ENCODE measurements at places on chromosomes 2 and 18. TPM values are rescaled to one million over a fixed set of nuclear protein-coding genes. Genes with fewer than 3 reads are reported as not detected.

DNA sequence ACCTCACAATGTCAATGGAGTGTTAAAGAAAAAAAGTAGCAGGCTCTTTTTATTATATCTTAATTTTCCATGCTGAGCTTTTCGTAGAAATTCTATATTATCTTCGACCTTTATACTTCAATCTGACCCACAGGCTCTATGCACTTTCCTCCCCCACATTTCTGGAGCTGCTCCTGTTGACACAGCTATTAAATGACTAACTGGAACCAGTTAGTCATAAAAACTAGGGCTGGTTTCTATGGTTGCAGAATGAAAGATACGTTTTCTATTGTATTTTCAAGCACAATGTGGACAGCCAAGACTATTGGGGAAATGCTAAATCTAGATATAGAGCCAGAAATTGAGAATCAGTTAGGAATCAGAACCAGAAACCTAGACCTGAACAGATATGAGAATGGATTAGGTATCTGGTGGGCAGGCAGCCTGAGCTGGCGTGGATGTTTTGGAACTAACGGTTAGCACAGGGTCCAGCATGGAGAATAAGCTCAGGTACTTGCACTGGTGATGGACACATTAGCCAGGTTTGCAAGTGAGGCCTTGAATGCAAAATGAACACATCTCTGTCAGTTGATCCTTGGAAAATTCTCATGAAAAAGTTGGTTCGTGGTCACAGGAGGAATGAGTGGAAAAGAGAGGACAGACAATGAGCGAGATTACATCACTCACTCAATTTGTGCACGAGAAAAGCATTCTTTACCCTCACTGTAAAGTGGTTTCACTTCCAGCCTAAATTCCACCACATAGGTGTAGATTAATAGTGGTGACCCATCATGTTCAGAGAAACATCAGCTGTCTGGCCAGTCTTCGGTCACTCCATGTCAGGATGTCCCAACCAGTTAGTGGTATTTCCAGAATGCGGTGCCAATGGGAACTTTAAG, 144.6 kb upstream of the EPHA4 start:
- no peak for DNase-seq
- H3K4me3 ChIP-seq: no peak overlapping the region
- H3K4me1 ChIP-seq: no peaks in the 10 kb centered on the region
- no peaks in the 10 kb centered on the region for H3K36me3 ChIP-seq
- H3K27ac ChIP-seq: no peak overlapping the region

DNA sequence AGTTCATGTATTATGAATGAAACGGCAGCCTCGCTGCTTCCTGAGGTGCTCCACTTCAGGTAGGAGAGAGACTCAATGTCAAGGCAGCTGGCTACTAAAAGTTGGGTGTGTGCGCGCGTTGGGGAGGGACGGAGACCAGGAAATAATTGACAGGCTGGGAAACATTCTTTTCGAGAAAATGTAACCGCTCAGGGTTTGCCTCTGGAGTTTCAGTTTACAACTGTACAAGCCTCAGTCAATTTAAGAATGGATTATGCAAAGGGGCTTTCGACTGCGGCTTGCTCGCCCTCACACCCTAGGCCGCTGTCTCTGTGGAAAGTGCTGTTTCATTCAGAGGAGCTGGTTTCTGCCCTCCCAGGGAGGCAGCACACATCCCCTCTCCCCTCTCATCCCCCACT, 4.4 kb upstream of the SPRED2 start:
- no peak for DNase-seq
- peaks cover 12% of the 10 kb centered on the region for H3K4me1 ChIP-seq
- no peaks in the 10 kb centered on the region for H3K27me3 ChIP-seq
- peak overlapping the region; percentile 74 for H3K4me3 ChIP-seq
- H3K27ac ChIP-seq: peak overlapping the region; percentile 95

GRCh38 chr18:417495-417894, 83.0 kb downstream of the COLEC12 start:
- H3K36me3 ChIP-seq: no peaks in the 10 kb centered on the region
- DNase-seq: peak; percentile 52
- H3K4me1 ChIP-seq: no peaks in the 10 kb centered on the region
- H3K27ac ChIP-seq: no peak overlapping the region
- no peak overlapping the region for H3K4me3 ChIP-seq

- no peak for DNase-seq
- no peak overlapping the region for H3K27ac ChIP-seq
- H3K4me1 ChIP-seq: peaks cover 5% of the 10 kb centered on the region
- no peaks in the 10 kb centered on the region for H3K27me3 ChIP-seq
Measured at GRCh38 chr2:47346638-47347037, 56.3 kb upstream of the MSH2 start.

DNA sequence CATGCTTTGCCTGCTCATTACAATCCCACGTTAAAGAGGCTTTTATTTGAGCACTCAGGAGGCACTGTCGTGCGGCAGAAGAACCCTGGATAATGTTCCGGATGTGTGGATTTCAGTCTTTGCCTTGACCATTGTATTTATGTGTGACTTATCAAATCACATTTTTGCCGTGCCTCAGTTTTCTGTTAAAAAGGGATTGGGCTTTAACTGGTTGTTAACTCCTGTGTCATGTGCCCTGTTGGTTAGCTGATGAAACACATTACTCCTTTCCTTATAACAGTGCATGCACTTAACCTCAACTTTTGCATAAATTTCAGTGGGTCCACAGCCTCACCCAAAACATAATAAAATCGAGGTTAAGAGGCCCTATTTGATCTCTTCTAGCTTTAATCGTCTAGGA, 52.7 kb downstream of the NAB1 start:
- DNase-seq: no peak
- no peaks in the 10 kb centered on the region for H3K36me3 ChIP-seq
- H3K27ac ChIP-seq: no peak overlapping the region
- no peaks in the 10 kb centered on the region for H3K4me1 ChIP-seq

DNA sequence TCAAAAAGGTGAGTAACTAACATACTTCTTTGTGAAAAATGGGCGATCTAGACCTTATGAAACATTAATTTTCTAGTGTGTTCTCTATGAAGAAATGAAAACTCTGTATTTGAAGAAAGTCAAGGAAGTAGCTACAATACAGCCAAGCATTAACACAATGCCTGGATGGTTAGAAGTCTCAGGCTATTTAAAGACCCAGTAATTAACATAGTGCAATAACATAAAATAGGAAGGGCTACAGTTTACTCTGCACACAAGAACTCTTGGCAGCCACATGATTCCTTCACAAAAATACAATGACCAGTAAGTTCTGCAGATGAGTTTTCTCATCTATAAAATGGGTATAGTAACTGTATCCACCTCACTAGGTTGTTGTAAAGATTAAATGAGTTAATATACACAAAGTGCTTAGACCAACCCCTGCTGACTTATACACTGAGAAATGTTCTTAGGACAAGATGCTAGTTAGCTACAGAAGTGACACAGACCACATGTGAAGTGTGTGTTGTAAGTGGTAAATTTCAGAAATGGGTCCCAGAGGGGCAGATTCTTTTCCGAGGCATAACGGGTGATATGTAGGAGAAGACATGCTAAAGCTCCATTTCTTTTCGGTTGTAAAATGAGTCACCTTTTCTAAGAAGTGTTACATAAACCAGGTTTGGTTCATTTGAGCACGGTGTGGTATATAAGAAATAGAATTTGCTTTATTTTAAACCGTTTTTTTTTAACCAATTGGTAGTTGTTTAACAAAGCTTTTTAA, 61.8 kb downstream of the CXCR4 start:
- H3K27me3 ChIP-seq: no peaks in the 10 kb centered on the region
- H3K36me3 ChIP-seq: no peaks in the 10 kb centered on the region
- no peak for DNase-seq
- no peaks in the 10 kb centered on the region for H3K4me1 ChIP-seq

DNA sequence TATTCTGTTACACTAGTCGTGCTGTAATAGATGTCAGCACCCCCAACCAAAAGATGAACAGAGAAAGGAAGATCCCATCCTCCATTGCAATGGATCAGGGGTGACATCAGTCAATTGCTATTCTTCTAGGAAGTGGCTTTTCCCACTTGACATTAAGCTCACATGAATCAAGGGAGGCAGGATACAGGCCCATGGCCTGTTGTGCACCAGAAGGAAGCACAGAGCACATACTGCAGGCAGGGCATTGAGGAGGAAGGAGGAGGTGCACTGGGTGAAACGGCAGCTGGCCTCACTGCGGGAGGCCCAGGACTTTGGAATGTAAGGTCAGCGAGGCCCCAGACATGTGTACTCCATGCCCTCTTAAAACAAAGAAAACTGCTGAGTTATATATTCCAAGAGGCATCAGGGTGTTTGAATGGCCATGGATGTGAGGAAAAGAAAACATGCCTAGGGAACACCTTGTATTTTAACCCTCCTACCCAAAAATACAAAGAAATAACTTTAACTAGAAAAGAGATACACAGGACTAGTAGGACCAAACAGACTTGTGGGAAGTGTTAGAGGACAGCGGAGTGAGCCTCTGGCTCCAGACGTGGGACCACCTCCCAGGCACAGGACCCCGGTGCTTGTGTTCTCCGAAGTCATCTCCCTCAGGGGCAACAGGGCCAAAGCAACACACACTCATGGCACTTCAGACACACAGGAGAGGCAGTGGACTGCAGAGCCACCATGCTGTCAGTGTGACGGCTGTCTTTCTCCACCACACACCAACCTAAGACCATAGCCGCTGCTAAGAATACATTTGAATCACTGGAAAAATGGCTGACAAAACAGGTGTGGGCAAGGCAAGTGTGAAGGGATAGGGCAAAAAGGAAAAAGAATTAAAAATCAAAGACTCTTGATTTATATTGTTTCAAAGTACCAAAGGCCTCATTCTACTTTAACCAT, 51.4 kb upstream of the RIOK3 start:
- H3K4me1 ChIP-seq: no peaks in the 10 kb centered on the region
- no peaks in the 10 kb centered on the region for H3K27me3 ChIP-seq
- no peak overlapping the region for H3K4me3 ChIP-seq
- H3K27ac ChIP-seq: no peak overlapping the region
- no peaks in the 10 kb centered on the region for H3K36me3 ChIP-seq

DNA sequence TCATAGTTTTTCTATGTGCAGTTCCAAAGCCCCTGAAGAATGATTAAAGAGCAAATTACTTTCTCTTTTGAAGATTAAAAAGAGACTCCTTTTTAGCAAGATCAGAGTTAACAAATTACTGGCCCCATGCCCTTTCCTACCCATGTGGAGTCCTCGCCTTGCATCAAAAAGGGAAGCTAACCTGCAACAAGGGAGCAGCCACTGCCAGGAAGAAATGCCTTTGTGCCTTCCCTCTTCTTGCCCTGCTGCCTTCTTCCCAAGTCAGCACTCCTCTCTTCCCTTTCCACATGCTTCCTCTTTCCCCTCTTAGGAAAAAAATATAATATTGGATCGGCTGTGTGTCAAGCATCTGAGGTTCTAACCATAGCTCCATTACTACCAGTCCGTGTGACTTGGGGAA, 37.1 kb upstream of the CYP1B1 start:
- no peak for DNase-seq
- H3K27me3 ChIP-seq: no peaks in the 10 kb centered on the region

The MAP3K19 gene
- not detected for total RNA-seq

The KLHL14 gene
- total RNA-seq: not detected

The RNF144A gene
- 15.6 TPM for total RNA-seq

The PRSS56 gene
- 3.4 TPM for total RNA-seq

The ANKRD23 gene
- total RNA-seq: 1,374 TPM

The MOGAT1 gene
- not detected for total RNA-seq

All from psoas muscle (tissue), 8 donors.